ENCODE measurements at places on chromosomes 2 and 18.

- DNase-seq = peak; percentile 84
These were observed 5.2 kb upstream of the CHCHD5 start for GRCh38 chr2:112579241-112579640.

- DNase-seq = no peak
These were observed 57.3 kb downstream of the ARHGAP25 start for GRCh38 chr2:68791914-68792313.

DNA sequence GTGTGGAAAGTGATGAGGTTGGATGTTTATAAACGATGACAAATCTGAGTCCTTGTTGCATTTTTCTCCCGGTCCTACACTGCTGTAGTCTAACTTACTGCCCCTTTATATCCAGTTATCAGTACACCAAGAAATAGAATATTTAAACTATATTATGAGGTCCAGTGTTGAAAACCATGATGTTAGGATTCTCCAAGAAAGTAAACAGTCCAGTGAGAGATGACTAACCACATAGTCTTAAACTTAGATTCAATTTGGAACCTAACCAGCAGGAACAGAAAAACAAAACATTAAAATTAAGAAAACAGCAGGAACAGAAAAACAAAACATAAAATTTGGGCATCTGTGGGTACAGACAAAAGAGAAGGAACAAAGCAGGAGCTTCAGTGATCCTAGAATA lies 143.2 kb downstream of the TPGS2 start:
- DNase-seq = no peak

DNA sequence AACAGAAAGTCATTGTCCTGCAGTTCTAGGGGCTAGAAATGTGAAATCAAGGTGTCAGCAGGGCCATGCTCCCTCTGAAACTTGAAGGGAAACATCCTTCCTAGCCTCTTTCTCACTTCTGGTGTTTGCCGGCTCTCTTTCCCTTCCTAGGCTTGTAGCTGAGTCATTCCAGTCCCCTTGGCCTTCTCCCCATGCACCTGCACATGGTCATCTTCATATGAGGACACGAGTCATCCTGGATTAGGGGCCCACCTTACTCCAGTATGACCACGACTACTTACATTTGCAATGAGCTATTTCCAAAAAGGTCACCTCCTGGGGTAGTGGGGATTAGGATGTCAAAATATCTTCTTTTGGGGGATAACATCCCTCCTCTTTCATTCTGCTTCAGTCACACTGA lies 168.5 kb upstream of the CXCR4 start:
- DNase-seq = no peak

- DNase-seq = peak; percentile 35
These were observed 178.5 kb downstream of the THADA start for GRCh38 chr2:43417300-43417699.

Measured in M059J (cell line).